ENCODE measurements at places on chromosomes 11 and 22.

GRCh38 chr11:65584106-65584505 is 8.3 kb downstream of the EHBP1L1 start:
- DNase-seq: no peak

DNA sequence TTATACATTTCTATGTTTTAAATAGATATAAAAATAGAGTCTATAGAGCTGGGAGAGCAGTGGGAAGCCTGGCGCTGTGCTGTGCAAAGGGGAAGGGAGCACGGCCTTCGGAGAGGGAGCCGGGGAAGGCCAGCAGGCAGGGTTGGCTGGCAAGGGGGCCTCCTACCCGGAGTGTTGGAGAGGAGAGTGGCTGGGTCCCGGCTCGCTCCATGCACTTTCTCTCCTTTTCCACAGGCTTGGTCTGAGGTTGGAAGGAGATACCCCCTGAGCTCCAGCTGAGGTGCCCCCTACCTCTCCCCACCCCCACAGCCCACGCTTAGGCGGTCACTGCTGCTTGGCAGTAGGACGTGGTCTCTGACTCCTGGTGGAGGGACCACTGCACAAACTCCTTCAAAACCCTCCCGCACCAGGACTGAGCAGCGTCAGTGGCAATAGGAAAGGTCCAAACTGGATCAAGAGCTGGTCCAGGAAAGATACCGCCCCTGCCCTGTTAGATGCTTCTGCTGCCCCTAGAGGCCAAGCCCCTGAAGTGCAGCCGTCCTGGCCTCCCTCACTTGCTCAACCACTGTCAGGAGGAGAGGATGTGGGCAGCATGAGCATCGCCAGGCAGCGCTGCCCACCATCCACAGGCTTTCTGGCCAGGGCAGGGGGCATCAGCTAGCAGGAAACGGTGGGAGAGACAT is 52.9 kb downstream of the SYT13 start:
- peak; percentile 61 for DNase-seq

DNA sequence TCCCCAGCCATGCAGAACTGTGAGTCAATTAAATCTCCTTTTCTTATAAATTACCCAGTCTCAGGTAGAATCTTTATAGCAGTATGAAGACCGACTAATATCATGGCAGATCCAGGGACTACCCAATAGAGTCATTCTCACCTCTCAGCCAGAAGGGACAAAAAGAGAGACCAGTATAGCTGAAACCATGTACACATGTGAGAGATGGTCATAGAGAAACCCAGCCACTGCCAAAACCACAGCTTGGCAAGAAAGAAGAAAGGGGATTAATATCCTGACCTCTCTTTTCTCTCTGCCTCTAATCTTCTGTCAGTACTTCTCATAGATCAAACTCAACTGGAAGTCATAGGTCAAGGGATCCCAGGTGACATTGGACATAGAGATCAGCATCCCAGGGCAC is 109.8 kb downstream of the CCDC34 start:
- DNase-seq: no peak

GRCh38 chr11:62340269-62340901 is 3.1 kb downstream of the ASRGL1 start:
- peak; percentile 61 for DNase-seq

- DNase-seq: no peak
Measured at GRCh38 chr22:42387631-42388030, 44.6 kb downstream of the NFAM1 start.

DNA sequence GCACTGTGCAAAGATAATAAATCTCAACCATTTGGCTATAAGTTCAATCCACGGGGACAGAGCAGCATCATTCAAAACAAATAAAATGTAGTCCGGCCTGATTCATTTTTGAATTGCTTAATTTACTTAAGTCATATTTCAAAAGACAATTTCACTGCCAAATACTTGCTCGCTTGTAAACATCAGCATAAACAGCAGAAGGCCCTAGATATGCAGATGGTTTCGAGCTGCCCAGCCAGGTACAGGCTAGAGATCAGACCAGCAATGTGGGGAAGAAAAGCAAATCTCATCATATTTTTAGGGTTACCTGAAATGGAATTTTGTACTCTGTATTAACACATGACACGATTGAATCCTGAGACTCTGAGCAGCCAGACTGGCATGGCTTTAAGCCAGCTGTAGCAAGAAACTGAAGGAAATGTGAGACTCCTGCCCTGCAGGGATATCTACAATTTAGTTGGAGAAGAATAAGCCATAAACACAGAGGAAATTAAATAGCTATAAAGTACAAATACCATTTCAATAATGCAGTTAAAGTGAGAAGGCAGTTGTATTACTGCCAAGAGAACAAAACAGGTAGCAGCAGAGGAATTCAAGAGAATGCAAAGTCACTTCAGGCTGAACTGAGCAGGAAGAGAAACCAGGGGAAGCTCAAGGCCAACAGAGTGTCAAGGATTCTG is 440.3 kb downstream of the ETS1 start:
- DNase-seq: no peak

DNA sequence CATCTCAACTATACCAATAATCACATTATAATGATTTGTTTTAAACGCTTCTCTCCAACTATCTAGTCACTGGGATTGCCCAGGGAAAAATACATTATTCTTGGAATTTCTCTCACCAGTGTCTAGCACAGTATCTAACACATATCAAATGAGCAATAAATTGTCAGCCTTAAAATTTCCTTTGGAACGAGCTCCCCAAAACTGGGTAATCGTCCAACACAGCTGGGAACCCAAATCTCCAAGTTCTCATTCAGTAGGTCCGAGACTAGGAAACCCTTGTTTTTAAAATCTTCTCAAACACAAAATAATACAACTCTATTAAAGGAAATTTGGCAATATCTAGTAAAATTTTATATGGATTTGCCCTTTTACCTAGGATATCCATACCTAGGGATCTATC is 327.8 kb upstream of the ARHGAP42 start:
- no peak for DNase-seq

DNA sequence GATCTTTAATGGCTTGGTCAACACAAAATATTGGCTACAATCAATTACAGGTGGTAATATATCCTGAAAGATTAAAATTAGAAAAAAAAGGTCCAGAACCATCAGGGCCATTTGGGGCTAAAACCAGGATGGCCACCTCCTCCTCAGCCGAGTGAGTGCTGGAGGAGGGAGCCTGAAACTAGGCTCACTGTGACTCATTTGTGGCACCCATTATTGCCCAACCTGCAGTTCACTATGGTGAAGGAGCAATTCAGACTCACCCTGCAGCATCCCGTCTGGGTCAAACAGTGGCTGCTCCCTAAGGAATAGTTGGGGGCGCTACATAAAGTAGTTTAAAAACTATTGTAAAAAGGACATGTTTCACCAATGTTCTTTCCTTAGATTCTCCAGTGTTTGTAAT is 60.7 kb downstream of the GLYATL1 start:
- DNase-seq: no peak

DNA sequence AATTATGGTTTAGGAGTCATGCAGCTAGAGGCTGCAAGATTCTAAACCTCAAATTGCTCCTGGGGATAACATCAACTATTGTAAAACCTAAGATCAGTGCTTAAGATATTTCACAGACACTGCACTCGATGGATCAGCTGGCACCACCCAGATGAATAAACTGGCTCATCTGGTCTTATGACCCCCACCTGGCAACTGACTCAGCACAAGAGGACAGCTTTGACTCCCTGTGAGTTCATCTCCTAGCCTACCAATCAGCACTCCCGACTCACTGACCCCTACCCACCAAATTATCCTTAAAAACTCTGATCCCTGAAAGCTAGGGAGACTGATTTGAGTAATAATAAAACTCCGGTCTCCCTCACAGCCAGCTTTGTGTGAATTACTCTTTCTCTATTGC is 782 bp upstream of the TTC12 start:
- DNase-seq: no peak

DNA sequence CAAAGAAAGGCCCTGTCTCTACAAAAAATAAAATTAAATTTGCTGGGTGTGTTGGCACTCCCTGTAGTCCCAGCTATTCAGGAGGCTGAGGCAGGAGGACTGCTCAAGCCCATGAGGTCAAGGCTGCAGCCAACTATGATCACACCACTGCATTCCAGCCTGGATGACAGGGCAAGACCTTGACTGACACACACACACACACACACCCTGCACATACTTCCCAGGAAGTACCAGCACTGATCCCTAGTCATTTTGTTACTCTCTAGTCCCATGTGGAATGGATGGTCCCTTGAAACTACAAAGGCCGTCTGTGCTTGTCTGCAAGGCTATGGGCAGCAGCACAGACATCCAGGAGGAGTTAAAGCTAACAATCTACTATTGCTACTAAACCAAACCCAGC is 59.7 kb upstream of the CYP2D6 start:
- no peak for DNase-seq

DNA sequence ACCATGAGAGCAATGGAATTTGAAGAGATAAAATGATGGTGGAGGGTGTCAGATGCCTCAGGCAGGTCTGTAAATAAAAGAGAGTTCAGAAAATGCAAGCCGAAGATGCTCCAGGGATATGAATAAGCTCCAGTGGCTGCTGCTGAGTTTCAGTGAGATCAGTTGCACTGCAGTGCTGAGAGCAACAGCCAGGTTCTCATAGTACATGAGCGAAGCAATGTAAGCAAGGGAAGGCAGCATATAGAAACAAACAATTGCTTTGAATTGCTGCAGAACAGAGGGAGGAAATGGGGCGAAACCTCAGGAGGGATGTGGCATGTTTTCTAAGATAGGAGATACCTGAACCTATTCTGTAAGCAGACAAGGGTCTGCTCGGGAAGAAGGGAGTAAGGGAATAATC is 369.5 kb downstream of the AASDHPPT start:
- DNase-seq: no peak

GRCh38 chr11:40732132-40732531 is 727.3 kb downstream of the LRRC4C start:
- no peak for DNase-seq

GRCh38 chr22:28297504-28297903 is 378.4 kb upstream of the PITPNB start:
- DNase-seq: no peak

- DNase-seq: no peak
Measured at GRCh38 chr11:126637795-126638175, 282.3 kb downstream of the ST3GAL4 start.

DNA sequence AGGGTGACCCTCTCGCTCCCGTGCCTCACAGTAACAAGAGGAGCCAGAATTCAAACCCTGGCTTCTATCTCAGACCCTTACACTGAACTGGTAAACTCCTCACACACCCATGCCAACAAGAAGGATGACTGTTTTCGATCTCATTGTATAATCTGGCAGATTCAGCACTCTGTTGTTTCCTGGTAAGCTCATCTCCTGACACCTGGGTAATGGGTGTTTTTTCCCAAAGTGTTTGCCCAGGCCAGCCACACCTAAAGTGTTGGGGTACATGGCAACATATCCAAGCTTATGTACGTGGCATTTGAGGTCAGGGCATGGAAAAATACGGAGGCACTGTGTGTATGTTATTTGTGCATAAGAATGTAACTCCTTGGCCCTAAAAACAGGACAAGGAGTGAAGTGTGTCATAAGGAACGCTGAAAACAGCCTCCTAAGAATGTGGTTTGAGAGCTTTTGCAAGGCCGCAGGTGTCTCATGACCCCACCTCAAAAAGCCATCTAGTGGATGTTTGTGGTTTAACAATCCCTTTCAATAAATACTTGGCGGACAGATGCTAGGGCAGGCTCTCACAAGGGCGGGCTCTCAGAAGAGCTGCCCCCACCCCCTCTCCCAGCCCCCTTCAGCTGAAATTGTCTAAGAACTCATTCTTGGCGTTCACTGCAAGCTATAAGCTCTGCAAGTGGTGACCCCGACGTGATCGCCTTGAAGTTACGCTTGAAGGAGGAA is at the start of gene MS4A15:
Gene MS4A15 (plus strand): TSS at position 561 of the 726 bp plus-strand sequence. CDS start 6,867 bp downstream, outside the sequence.
- no peak for DNase-seq

GRCh38 chr11:94647926-94648325 is 80.8 kb downstream of the PIWIL4 start:
- no peak for DNase-seq

DNA sequence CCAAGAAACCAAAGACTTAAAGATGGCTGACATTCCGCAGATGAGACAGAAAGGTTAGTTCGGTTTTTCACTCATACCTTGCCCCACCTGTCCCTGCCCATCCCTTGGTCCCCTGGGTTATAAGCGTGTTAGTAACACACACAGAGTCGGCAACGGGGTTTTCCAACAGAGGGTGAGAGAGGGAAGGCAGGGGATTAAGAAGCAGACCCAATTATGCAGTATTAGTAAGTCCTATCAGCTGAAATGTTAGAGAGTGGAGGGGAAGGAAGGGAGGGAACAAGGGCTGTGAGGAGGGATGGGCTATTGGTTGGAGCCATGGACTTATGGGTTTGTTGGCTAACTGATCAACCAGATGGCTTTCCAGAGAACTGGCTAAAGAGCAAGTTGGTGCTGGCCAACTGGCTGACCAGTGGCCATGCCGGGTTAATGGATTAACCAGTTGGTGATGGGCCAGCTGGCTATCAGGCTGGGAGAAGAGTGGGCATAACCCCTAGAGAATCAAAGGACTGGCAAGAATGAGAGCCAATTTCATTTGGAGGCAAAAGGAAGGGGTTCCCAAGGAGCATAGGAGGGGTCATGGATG is 45.5 kb downstream of the NRXN2 start:
- no peak for DNase-seq

GRCh38 chr11:7019500-7020182 is 505 bp downstream of the ZNF214 start:
- no peak for DNase-seq

- no peak for DNase-seq
Measured at GRCh38 chr11:111183706-111184105, 61.8 kb upstream of the POU2AF2 start.

DNA sequence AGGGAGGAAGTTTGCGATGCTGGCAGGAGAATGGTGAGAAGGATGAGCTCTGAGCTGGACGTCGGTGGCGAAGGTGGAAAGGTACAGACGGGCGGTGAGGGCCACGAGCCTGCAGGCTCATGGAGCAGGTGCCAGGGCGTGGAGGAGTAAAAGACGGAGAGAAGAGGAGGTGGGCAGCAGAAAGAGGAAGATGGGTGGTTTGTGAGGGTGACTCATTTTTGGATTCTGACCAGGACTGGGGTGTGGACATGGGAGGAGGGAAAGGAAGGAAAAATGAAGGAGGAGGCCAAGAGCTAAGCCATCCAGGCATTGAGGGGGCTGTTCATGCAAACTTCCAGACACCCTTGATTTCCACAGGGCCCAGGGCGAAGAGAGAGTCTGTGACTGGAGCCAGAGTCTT is 3.5 kb downstream of the ZDHHC24 start:
- DNase-seq: no peak

DNA sequence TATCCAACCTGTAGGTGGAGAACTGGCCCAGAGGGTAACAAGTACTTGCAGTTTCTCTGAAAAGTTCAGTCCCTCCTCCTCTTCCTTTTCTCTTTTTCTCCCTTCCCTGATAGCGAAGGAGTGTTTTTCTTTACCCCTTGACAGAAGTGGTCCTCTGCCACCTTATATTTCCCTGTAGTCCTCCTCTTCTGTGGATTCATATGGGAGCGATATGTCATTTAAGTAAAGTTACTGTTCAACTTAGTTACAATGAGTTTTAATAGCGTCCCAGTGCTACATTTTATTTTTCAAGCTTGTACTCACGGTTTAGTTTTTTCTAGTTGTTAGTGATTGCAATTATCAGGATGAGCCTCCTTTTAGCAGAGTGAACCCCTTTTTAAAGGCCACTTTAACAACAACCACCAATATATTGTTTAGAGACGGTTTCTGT is 1.4 kb downstream of the PCF11 start:
- no peak for DNase-seq

GRCh38 chr22:42693055-42693762 is 27.5 kb downstream of the A4GALT start:
- no peak for DNase-seq

GRCh38 chr22:23047265-23047664 is 23.1 kb upstream of the GNAZ start:
- DNase-seq: no peak
